Non-pigmented ciliary epithelial cell (primary cell): ENCODE measurements at places on chromosomes 4 and X.
A peak's percentile ranks its signal among the peaks of the same experiment; 100 is the strongest.

- DNase-seq: no peak
These were observed 977 bp downstream of the MAGEE1 start for GRCh38 chrX:76428243-76429130.

DNA sequence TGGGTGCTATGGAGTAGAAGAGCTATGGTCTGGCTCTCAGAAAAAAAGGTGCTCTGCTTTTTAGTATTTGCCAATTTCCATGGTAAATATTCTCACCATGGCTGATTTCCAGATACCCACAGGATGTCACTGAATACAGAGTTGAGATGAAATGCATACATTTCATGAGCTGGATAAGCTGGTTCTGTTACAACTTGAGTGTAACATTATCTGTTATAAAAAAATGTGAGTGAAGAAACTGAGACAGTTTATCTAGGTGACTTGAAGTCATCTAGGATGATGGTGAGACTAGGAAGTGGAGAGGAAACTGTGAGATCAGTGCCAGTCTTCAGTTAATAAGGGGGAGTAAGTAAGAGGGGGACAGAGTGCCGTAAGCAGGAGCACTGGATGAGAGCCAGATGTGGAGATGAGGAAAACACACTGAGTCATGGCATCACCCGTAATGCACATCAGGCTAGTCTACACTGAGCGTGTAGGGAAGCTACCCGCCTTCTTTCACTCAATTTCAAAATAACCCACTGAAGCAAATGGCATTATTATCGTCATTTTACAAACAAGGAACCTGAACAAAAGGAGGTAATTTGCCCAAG is 5.0 kb downstream of the HPSE start:
- no peak for DNase-seq

DNA sequence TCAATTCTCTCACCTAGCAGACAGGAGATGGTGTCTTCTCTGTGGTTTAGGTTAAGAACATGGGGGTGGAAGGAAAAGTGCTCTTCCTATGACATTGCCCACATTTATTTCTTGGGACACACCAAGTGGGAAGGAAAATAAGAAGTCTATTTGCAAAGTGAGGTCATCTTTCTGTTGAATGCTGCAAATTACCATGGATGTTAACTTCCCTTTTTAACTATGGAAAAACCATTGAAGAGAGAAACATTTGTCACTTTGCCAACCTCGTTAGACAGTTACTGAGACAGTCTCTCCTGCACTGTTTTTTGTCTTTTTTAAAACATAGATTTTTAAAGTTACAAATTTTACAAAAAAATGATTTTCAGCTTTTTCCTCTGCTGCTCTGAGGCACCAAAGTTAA is 72.8 kb upstream of the BEND4 start:
- DNase-seq: no peak

GRCh38 chr4:2352729-2353221 is 65.7 kb downstream of the ZFYVE28 start:
- no peak for DNase-seq

DNA sequence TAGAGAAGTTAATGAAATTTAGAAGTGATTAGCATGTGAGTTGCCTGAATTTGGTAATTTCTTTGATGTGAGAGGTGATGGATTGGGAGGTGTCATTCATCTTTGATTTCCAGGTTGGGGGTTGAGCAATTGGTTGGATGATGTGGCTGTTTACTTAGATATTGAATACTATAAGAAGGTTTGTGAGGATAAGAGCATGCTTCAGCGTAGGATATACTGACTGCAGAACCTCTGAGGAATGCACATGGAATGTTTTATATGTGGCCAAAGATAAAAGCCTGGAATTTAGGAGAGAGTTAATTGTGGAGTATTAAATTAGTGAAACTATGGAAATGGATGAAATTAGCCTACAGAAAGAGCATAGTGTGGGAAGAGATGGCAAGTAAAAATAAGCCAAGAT is 165.4 kb upstream of the MAD2L1 start:
- DNase-seq: no peak

DNA sequence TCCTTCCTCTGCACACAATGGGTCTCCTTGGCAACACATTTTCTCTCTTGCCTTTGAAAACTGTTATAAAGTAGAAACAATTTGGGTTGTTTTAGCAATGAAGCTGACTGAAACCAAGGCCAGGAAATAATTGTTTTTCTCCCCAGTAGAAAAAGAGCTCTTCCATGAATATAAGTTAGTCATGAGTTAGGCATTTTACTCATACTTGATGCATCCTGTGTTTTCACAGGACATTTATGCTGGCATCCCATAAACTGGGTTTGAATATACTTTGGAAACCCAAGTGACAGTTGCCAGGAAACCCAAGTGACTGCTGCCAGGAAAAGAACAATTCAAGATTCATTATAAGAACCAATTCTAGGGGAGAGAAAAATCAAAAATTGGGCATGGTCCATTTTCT is 128.6 kb upstream of the NPY2R start:
- DNase-seq: peak; percentile 6

- peak; percentile 26 for DNase-seq
These were observed 378.9 kb downstream of the SMARCA1 start for GRCh38 chrX:129144172-129145038.

DNA sequence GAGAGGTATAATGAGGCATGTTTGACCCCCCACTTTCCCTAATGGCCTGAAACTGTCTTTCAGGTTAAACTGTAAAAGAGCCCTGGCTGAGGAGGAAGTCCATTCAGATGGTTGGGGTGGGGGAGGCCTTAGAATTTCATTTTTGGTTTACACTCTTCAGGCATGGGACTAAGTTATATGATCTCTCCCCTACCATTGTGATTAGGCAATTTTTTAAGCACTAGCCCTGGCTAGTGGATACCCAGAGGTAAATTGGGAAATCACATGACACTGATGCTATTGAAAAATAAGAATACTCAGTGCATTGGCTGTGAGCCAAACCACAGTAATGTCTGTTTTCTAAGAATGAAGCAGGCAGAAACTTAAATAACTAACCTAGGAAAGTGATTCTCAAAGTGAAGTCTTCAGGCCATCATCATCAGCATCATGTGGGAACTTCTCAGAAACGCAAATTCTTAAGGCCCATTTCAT is 149.7 kb downstream of the RRAGB start:
- no peak for DNase-seq

- DNase-seq: no peak
These were observed 208.7 kb downstream of the PDGFC start for GRCh38 chr4:156762851-156763250.

DNA sequence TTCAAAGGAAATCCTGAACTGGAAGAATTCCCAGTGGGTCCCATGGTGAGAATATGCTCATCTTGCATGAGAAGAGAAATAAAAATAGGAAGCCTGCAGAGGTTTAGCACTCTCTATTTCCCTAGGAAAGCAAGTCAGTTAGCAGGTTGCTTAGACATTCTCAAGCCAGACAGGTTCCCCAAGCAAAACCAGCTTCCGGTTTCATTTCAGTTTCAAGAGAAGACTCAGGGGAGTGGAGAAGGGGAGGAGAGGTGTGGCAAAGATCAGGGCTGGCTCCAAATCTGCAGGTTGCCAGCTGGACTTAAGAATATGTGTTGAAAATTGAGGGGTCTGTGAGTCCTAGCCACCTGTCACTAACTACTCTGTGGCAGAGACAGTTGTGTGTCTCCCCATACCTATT is 107.5 kb downstream of the CLNK start:
- no peak for DNase-seq

DNA sequence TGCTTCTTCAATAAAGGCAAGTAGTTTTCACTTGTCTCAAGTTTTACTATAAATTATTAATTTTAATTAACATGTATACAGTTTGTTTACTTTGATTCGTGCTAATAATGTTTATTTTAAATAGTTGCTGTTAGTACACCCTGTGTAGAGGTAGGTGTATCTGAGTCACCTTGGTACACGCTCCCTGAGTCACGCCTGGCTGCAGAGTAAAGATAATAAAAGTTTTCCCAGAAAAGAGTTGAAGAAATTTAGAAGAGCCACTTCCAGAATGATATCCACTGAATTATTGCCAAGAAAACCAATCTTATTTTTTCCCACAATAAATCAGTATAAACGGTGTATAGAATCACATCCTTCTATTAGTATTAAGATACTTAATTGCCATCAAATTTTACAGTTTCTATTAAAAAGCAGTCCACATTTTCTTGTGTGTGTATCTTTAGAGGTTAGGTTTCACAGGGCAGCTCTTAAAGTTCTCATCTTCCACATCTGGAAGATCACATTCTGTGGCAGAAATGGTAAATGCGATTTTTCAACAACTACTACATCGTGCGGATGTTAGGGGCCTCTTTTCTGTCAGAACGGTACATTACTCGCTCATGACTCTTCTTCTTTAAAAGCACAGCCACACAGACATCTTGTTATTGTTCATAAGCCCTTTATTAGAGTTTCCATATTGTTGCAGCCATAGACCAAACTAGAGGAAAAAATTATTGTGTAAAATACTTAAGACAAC is 55.4 kb downstream of the HADH start:
- no peak for DNase-seq
